ENCODE measurements at places on chromosomes 6 and 20.

DNA sequence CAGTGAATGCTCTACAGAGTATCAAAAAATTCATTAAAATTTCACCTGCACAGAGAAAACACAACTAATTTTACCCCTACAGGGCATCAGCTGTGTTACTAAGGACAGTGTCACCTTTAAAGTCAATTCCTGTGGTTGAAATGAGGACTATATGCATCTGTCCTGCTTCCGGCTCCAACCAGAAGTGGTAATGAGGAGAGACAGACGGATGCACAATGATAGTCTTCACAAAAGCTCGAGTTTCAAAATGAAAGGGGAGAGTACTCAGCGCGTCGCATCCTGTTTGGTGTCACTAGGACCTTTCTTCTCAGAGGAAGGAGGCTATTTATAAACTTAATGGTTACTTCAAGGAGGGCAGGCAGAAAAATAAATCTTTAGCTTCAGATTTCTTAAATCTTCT is 86.5 kb downstream of the LYRM4 start:
- no peak for DNase-seq

DNA sequence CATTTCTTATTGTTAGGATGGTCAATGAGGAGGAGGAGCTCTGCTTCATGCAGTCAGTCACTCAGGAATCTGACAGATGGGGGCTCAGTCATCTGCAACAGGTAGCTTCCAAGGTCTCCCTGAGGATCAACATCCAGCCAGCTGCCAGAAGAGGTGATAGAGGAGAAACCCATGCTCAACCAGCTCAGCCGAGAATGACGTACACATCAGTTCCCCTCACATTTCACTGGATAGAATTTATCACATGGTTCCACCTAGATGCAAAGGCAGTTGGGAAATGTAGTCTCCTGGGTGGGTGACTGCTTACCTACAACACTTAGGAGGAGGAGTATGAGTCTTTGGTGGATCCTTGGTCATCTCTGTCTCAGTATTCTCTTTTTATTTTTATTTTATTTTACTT is 144.5 kb downstream of the CEBPB start:
- peak; percentile 71 for DNase-seq

GRCh38 chr6:122548281-122548680 is 61.9 kb upstream of the PKIB start:
- no peak for DNase-seq

GRCh38 chr20:39243962-39244361 is 281.8 kb downstream of the DHX35 start:
- DNase-seq: no peak

DNA sequence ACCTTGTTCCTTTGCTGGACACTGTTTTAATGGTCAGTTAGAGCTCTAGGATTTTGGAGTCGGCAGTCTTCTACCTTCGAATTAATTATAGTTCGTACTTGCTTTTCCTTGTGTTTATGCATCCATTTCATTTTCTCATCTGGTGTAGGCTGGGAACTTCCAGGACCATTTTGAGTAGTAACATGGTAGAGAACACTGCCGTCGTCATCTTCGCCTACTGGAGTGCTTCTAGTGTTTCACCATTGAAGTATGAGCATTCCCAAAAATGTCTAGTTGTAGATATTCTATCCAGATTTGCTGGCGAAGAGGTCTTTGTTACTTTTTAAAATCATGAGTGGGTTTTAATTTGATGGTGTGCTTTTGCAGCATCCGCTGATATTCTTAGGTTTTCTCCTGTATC is 36.9 kb downstream of the CDYL start:
- no peak for DNase-seq

- DNase-seq: peak; percentile 93
Measured at GRCh38 chr6:5190507-5190906, 70.2 kb downstream of the LYRM4 start.

DNA sequence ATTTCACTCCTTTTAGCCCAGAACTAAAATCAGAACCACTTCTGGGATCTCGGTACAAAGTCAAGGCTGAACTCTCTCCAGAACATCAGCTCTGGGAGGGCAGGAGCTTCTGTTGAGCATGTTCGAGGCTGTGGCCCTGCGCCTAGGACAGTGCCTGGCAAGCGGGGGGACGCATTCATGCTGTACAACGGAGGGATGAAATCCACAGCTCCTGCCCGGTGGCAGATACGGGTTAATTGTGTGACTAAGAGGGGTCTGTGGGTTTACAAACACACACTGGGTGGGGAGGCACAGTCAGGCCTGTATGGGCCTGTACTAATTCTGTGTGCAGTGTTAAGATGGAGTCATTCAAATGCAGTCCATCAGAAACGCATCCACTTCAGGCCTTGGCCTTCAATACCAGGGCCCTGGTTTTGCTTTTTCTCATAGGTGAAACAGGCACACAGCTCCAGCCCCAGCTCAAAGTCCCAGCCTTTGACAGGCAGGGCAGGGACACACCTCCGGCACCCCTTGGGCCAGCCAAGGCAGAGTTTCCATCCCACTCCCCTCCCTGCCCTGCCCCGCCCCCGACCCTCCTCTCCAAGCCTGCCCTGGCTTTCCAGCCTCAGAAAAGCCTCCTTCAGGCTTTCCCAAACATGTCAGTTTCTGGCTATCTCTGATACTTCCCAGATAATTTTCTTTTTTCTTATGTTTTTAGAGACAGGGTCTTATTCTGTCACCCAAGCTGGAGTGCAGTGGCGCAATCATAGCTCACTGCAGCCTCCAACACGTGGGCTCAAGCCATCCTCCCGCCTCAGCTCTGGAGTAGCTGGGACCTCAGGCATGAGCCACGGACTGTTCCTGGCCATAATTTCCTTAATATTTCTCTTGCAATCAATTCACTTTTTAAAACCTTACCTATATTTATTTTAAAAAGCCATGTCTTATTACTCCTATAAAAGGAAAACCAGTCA is 109.8 kb downstream of the SULF2 start:
- no peak for DNase-seq
